ENCODE measurements at places on chromosomes 16 and 17.

GRCh38 chr16:11491524-11491923 is 95.2 kb downstream of the LITAF start:
- no peak for DNase-seq

GRCh38 chr17:3923466-3924190 is 7.4 kb upstream of the P2RX1 start:
- no peak for DNase-seq

- no peak for DNase-seq
These were observed 764 bp upstream of the SMURF2 start for GRCh38 chr17:64662774-64663367.

- DNase-seq: no peak
These were observed 29.1 kb downstream of the PIEZO1 start for GRCh38 chr16:88755745-88756443.

GRCh38 chr17:63116967-63117830 is 151.2 kb downstream of the TANC2 start:
- no peak for DNase-seq

GRCh38 chr16:49910541-49911071 is 54.7 kb upstream of the ZNF423 start:
- no peak for DNase-seq

DNA sequence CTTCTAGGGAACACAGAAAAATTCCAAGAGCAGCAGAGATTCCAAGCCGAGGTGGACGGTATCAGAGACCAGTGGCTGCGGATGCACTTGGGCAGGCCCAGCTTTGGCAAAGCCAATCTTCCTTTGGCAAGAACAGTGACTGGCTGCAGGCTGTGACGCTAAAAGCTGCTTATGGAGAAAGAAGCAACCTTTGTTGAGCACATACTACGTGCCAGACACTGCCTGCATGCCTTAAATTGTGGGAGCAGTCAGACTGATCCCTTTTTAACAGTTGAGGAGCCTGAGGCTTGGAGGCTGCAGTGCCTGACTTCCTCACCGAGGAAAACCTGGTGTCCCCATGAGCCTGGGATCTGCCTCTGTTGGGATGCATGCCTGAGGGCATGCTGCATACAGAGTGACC is 69.0 kb upstream of the AMZ2 start:
- DNase-seq: no peak

GRCh38 chr17:31570951-31571892 is 179.7 kb downstream of the RAB11FIP4 start:
- peak; percentile 91 for DNase-seq

DNA sequence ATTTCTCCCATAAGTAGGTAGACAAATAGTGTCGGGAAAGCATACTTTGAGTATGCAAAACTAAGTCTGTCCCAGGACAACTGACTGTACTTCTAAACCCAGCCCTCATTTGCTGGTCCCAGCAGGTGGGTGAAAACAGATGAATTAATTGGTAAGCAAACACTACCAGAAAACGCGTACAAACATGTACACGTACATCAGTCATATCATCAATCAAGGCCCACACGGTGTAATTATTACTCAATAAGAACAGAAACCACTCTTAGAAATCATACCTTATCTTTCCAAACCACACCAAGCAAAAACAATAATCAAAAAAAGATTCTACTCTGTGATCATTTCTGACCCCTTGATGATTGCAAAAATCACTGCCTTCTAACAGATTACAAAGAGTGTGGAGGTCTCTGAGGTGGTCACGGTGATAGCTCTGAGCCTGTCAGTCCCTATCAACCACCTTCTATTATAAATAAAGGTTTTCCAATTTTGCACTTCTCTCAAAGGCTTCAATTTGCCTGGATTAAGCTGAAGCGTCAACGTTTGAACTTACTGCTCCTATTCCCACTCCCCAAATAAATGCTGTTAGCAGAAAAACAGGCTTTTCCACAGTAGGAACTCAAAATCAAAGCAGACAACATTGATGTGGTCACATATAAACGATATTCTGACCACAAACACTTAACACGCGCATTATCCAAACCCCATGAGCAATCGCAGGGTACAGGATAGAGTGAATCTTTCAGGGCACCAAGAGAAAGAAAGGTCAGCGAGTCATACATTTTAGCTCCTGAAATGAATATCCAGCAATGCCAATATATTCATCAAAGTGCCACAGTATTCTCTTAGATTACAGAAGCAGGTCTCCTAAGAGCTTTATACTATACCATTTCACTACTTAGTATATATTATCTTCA is 211.9 kb downstream of the STX8 start:
- DNase-seq: no peak

DNA sequence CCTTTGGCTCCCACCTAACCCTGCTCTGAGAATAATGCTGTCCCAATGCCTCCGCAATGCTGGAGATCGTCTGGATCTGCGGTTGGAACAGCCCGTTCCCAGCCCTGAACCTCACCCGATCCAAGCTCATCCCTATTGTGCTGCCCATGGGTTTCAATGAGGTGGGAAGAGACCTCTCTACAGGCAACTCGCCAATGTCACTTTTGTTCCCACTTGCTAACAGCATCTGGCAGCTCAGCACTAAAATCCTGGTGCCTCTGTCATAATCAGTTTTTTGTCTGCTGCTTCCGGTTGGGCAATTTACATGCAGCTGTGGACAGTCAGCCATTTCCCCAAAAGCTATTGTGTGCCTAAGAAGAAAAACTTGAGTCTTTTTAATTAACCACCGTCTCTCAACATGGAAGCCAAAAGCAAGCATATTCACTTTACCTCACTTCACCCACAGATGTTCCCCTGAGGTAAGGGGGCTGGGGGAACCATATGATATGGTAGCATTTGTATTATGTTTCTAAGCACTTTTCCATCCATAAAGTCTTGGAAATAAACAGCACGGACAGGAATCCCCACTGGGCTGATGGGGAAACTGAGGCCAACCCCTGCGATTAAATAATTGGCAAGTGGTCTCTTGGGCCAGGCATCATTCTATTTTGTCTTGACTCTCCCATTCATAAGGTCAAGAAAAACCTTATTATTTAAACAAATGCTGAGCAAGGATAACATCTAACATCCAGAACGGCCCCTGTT is 159.2 kb upstream of the CDH5 start:
- no peak for DNase-seq

DNA sequence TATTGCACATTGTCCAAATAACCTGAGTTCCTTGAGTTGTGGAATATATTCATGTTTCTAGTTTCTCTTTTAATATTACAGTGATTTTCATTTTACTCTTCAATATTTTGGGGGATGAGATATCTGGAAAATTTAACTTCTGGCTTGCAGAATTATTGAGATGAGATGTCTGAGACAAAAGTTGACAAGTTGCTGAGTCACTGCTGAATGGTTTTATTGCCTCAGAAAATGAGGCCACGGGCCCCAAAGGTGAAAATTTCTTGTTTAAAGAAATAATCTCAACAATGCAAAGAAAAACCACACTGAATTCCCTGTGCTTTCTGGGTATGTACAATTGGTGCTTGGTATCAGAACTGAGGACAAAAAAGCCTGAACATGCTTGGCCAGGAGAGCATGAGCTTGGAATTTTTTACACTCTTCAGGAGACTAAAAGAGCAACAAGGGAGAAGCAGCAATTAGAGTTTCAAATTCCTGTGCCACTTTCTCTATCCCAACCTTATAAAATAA is 129.2 kb upstream of the TOM1L1 start:
- no peak for DNase-seq

DNA sequence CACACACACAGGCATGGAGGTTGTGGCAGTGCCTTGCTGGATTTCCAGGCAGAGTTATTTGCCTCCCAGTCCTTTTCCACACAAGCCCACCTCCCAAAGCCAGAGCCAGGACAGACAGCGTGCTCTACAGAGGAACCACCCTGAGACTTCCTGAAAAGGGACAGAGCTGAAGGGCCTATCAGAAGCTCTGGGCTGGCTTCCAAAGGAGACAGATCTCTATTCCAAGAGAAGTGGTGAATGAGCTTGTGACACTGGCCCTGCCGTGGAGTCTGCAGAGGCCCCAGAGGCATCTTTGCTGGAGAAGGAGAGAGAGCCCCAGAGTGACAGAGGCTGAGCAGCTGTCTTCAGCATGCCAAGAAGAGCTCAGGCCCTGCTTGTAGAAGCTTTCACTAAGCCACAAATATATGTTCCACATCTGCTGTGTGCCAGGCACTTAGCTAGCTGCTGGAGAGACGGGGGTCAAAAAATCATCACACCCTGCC is 8.3 kb upstream of the LPCAT2 start:
- peak; percentile 50 for DNase-seq

DNA sequence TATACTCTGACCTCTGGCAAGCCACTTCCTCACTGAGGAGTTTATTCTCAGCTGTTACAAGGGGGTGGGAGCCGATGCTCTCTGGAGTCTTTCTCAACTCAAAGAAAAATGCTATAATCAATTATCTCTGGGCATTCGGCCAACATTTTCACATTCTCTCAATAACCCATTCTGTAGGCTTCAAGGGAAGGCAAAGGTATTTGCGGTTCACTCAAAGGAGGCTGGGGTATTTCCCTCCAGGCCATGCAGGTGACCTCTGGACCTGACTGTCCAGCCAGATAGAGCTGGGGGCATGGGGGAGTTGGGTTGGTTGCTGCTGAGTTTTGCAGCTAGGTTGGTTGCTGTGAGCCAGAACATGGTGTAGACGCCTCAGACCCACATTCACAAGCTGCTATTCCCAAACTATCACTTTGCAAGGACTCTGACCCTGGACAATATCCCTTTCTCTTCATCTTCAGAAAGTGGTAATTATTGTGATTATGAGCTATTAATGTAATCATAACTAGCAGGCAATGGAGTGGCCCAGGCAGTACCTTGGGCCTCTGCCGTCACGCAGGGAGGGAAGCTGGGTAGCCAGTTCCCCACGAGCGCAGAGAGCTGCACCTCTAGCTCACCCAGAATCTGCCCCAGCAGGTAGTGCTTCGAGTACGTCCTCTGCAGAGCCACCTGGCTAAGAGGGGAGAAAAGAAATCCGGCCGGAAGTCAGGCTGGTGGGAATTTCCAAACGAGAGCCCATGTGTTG is 42.1 kb downstream of the AIPL1 start:
- DNase-seq: no peak

- DNase-seq: no peak
These were observed 2.0 kb downstream of the TMC5 start for GRCh38 chr16:19419698-19420075.

DNA sequence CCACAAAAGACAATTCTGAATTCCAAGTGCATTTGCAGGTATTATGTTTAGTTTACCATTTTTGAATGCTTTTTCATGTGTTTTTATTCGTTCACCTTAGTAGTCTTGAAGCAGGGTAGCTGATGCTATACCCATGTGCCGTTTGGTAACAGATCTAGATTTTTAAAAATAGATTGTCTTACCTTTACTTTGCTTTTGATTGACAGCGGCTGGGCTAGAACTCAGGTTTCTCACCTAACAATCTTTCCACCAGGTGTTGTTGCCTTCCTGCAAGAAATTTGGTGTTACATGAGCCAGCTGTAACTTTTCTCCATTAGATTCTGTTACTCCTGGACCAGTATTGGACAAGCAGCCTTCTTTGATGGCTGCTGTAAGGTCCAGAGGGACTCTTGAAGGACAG is 1.5 kb upstream of the FTSJ3 start:
- no peak for DNase-seq

DNA sequence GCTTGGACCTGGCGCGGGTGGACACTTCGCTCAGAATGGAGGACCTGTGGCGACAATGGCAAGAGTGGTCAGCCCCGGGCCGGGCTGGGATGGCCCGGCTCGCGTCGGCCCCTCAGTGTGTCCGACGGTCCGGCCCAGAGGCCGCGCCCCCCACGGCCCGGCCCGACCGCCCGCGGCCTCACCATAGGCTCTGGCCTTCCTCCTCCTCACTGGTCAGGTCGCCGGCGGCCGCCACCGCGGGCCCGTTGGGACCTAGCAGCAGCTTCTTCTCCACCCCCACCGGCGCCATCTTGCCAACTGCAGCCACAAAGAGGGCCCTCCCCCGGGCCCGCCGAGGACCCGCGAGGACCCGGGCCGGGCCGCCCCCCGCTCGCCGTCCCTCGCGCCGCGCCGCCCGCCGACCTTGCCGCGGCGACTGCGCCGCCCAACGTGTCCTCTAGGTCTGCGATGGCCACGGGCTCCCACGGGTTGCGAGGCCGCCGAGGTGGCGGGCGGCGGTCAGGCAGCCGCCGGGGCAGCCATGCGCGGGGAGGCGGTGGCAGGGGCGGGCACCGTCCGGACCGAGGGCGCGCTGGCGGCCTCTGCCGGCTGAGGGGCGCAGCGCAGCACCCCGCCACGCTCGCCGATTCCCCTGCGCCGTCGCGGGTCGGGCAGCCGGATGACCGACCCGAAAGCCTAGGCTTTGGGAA is at the start of gene DYNC1LI2:
DYNC1LI2 (minus strand) TSS at position 307 of the 689 bp plus-strand sequence; CDS start at position 289, 18 bp downstream.
- peak; percentile 99 for DNase-seq
